ENCODE measurements at places on chromosomes 2 and 18. TPM values are rescaled to one million over a fixed set of nuclear protein-coding genes. Genes with fewer than 3 reads are reported as not detected.
A peak's percentile ranks its signal among the peaks of the same experiment; 100 is the strongest.

- no peak for DNase-seq
Measured at GRCh38 chr18:28684746-28685355, 507.9 kb upstream of the CDH2 start.

DNA sequence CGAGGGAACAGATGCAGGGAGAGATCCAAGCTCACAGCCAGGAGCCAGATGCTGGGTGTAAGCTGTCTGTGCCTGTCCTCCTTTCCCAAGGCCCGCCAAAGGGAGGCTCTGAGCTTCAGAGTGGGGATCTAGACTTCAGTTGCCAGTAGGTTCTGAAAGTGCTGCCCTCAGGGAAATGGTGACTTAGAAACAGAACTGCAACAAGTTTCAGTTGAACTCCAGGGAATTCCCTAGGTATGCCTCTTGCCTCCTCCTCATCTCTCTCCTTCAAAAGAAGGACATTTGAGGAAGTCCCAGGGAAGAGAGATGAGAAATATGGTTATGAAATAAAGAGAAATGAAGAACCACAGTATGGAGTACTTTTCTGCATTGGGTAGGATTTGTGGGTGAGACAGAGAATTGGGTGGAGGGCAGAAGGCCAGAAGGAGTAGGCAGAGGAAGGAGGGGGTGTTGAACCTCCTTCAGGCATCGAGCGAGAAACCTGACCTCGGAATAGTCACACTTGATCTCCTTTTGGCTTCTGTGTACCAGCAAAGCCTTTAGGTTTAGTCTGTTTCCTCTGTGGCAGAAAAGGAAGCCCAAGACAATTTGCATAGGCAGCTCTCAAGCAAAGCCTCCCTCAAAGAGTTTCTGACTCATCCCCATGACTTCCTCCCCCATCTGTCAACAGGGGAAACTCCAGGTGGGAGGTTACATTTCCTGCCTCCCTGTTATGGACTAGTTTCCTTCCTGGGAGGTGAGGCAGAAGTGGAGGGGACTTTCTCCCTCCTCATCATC, 45.7 kb downstream of the QPCT start:
- peak; percentile 95 for DNase-seq

Gene OSR1
- total RNA-seq, result 0.65 TPM

- DNase-seq, result peak; percentile 97
Measured at GRCh38 chr2:69177063-69177771, 164.2 kb downstream of the ANTXR1 start.

- DNase-seq, result peak; percentile 68
Measured at GRCh38 chr2:168119515-168120141, 127.8 kb downstream of the STK39 start.

Gene CCDC68
- 0.65 TPM for total RNA-seq

Gene TRIM43
- not detected for total RNA-seq

Gene PPP1R1C
- not detected for total RNA-seq

Gene SCN3A
- 33.1 TPM for total RNA-seq

DNA sequence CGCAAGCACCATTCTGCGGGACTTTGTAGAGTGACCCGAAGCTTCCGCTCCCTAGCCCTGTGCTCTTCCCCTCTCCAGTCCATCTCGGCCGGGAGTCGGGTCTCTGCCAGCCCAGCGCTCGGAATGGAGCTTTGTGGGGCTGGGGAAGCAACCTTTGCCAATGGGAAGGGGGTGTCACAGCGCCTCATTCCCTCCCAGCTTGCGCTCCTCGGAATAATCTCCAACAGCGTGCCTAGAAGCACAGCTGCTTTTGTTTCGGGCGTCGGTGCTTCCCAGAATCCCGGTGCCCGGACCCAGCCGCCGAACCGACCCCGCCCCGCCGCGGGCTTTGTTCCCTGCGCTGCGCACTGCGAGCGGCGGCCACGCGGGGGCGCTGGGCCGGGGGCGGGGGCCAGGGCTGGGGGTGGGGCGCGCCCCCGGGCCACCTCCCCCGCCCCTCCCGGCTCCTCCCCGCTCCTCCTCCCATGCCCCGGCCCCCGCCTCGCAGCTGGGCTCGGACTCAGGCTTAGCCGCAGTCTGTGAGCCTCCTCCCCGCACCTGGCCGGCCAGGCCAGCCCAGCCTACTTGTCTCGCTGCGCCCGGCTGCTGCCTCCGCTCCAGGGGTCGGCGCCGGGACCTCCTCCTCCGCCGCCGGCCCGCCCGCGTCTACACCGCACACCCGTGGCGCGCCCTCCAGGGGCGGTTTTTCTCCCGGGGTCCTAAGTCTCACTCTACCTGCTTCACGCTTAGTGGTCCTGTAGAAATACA, 77.7 kb upstream of the SMAD2 start:
- DNase-seq, result peak; percentile 61

GRCh38 chr2:143473216-143473615, 344.0 kb downstream of the ARHGAP15 start:
- no peak for DNase-seq

Gene CNDP1
- not detected for total RNA-seq
